ENCODE measurements at places on chromosomes 2 and 18.

GRCh38 chr18:24212939-24213338 is 74.1 kb downstream of the CABYR start:
- DNase-seq, result no peak

- DNase-seq, result no peak
These were observed 48.2 kb upstream of the PAPOLG start for GRCh38 chr2:60707750-60708371.

GRCh38 chr18:43314941-43315340 is 37.7 kb upstream of the SYT4 start:
- DNase-seq, result no peak

GRCh38 chr2:178498137-178498536 is 17.9 kb downstream of the PLEKHA3 start:
- DNase-seq, result no peak

- no peak for DNase-seq
These were observed 18.8 kb downstream of the COA5 start for GRCh38 chr2:98589489-98589888.

GRCh38 chr2:42554392-42554791 is 14.0 kb upstream of the MTA3 start:
- no peak for DNase-seq

DNA sequence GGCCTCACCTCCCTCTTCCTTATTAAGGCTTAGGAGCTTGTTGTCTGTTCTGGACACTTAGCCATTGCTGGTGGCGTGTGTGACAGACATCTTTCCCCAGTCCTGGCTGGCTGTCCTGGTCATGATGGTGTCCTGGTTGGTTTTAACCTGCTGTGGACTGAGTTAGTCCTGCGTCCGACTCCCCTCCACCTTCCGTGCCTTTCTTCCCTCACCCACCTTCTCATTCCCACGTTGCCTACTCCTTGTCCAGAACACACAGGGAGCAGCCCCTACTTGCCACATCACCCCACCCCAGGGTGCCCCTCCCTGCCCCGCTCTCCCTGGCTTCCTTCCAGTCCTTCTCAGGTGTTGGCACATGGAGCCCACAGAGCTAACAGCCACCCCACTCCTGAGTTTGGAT is 9.5 kb downstream of the ANO7 start:
- DNase-seq, result no peak

DNA sequence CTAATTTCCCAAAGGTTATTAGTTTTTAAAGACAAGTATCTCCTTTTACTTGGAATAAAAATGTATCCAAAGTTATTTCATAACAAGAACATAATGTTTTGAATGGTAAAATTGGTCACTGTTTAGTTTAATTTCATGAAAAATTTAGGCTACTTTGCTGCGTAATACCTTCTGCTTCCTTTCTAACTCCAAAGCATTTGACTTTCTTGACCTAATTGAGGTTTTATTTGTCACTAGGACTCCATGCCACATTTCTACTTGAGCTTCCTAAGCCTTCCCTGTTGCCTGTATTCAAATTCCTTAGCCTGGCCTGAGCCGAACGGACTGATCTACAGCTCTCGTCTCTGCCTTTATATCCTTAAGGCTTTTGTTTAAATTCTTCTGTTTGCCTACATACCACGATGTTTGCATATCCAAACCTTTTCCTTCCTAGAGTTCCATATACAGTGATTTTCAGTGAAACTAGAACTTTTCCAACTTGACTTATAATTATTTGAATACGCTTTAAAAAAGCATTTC is 25.1 kb downstream of the ARMC9 start:
- DNase-seq, result no peak

DNA sequence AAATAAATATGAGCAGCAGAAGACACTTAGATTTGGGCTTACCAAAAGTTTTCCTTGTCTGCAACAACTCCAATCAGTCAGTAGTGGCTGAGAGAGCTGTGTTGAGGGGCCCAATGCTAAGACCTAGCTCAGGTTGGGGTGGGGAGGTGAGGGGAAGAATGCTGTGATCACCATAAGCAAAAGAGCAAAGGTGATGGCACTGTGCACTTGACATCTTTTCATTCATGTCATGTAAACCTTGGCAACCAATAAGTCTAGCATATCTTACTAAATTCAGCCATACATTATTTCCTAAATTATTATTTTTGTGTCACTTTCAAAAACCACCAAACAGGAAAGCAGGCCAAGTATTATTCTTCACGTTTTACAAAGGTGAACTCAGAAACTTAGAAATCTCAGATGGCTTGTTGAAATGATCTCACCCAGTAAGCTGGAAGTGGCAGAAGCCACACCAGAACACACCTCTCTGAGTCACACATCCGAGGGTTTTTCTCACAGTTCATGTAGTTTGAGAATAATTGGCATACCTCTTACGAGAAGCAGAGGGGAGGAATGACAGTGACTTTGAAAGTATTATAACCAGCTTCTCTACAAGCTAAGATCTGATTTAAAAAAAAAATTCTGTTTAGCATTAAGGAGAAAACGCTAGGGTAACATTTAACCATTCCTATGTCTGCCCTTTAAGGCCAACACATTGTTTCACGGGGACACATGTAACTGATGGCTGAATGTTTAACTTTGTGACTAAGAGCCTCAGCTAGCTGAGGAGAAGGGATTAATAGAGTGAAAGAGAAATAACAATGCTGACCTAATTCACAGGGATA is 43.3 kb upstream of the SETBP1 start:
- no peak for DNase-seq

- DNase-seq, result no peak
These were observed 343.5 kb downstream of the MTX2 start for GRCh38 chr2:176612736-176613135.

GRCh38 chr18:35424356-35424755 is 47.2 kb upstream of the ZNF396 start:
- DNase-seq, result no peak

DNA sequence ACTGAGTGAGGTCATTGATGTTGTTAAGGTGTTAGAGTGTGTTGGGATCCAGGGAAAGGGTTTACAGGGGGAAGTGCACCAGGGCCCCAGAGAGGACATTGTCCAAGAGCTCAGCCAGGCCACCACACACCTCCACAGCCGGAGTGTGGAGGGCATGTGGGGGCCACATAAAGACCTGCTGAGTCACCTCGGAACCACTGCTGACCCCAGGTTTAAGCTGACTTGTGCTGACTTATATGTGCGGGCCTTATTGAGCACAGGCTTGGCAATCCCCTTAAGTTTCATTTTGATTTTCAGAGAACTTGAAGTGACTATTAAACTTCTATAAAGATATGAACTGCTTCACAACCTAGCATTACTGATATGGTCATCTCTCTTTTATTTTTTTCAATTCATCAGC is 166.2 kb upstream of the MAP3K20 start:
- no peak for DNase-seq

GRCh38 chr2:232327105-232328031 is 51.2 kb upstream of the ALPP start:
- DNase-seq, result peak; percentile 78

DNA sequence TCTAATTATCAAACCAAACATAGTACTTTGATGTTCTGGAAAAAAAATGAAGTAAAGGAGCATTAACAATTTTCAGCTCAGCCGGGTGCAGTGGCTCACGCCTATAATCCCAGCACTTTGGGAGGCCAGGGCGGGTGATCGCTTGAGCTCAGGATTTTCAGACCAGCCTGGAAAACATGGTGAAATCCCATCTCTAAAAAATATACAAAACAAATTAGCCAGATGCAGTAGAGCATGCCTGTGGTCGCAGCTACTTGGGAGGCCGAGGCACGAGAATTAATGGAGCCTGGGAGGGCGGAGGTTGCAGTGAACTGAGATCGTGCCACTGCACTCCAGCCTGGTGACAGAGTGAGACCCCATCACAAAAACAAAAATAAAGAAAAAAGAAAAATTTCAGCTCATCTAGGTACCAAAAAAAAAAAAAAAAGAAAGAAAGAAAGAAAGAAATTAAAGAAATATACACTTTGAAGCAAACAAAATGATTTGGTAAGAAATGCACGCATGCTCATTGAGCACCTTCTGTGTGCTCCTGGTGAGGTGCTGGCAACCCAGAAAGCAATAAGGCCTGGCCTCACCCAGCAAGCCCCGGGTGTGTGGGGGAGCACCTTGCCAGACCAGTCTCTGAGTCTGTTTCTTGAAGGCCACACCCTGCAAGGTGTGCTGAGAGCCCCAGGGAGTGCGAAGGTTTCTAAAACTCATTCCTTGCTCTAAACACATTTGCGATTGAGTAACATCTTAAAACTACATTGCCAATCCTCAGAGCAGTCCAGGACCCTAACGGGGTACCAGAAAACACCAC is 133.5 kb downstream of the TFCP2L1 start:
- no peak for DNase-seq

DNA sequence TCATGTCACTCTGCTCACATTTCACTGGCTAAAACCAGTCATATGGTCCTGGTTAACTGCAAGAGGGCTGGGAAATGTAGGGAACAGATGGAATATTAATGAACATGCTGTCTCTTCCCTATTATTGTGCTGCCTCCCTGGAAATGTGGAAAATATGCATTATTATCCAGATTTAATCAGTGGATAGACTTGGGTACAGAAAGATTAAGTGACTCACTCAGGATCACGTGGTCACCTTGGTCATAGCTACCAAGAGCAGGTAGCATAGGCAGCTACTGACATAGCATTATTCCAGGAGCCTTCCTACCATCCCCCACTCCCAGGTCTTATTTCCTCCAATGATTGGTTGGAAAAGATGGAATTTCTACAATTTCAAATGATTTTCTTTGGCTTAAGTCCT is 141.1 kb downstream of the HRH4 start:
- no peak for DNase-seq

DNA sequence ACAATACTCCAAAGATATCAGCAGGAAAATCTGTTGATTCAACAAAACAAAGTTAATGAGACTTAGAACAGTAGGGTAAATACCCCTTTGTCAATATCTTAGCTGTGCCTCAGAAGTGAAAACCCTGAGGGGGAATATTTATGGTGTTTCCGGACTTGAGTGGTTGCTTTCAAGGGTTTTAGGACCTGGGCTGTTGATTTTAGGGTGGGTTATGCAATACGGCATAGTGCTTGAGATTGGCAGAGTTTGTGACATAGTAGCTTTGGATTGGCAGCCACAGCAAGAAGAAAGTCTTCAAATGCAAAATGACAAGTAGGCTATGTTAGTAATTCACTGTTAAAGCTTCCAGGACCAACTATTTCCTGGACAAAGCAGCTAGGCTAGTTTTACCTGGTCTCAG is 826.3 kb upstream of the CDH2 start:
- no peak for DNase-seq

DNA sequence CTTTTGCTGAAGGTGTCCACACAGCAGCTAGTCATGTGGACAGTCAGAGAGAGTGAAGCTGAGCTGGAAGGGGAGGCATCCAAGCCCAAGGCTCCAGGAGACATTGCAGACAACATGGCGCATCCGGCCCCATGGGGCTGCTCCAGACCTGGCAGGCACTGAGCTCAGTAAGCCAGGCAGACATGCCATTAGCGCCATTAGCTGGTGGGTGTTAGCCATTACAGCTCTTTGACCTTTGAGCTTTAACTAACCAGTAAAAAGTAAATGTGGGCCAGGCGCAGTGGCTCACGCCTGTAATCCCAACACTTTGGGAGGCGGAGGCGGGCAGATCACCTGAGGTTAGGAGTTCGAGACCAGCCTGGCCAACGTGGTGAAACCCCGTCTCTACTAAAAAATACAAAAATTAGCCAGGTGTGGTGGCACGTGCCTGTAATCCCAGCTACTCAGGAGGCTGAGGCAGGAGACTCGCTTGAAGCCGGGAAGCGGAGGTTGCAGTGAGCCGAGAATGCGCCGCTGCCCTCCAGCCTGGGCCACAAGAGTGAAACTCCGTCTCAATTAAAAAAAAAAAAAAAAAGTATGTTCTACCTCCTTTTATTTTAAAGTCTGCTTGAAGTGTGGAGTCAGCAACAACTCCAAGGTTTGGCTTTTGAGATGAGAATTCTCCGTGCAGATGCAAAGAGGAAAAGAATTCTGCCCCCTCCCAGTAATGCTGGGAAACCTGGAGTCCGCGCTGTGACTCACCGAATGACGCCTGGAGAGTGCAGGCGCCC is 69.4 kb downstream of the TWSG1 start:
- no peak for DNase-seq

DNA sequence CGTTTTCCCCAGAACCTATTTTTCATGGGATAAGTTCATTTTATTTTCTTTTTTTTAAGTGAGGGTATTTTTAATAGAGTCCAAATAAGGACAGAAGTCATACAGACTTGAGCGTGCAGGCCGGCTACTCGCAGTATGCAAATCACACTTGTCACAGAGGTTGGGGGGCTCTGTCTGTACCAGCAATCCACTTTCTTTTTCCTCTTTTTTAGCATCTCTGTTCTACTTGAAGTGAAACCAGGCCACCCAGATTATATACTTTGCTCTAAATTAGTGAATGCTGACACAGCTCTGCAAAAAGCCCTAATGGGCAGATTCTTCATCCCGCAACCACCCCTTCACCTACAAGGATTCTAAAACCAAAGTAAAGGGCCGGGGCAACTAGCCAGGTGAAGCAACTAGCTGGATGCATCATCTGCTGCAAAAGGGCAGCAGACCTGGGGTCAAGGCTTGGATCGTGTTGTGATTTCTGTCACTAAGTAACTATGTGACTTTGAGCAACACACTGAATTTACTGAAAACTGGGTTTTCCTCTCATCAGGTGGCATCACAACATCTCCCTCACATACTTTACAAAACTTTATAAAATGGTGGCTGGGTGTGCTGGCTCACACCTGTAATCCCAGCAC is 18.4 kb downstream of the KDSR start:
- DNase-seq, result no peak
